ENCODE measurements at places on chromosomes 2 and 18.

GRCh38 chr18:5840025-5840424 is 55.3 kb downstream of the TMEM200C start:
- no peak for DNase-seq

- DNase-seq: no peak
Measured at GRCh38 chr2:50875561-50875960, 156.4 kb downstream of the NRXN1 start.

GRCh38 chr2:161374446-161374845 is 41.7 kb upstream of the TBR1 start:
- no peak for DNase-seq

DNA sequence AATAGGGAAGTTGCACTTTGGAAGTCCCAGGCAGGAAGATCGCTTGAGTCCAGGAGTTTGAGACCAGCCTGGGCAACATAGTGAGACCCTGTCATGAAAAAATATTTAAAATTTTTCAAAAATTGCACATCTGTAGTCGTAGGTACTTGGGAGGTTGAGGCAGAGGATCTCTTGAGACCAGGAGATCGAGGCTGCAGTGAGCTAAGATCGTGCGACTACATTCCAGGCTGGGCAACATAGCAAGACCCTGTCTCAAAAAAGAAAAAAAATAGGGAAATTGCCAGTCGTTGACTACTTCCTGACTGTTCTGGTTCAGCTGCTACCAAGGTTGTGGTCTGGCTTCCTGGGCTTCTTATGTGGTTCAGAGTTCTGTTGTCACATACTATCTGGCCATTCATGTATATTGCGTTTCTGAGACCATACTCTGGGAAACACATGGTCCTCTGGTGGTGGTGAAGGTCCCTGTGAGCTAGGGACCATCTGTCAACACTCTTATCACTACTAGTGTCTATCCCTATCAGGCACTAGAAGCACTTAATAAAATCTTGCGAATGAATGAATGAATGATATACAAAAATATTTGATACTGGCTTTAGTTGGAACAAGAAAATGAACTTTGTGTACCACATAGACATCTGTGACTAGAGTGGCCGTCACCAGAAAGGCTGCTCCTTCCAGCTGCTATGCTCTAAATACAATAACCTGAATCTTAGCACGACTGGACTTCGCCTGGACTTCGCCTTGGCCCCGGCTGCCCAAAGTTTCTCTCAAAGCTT is 861 bp upstream of the KLHL23 start:
- DNase-seq: no peak

DNA sequence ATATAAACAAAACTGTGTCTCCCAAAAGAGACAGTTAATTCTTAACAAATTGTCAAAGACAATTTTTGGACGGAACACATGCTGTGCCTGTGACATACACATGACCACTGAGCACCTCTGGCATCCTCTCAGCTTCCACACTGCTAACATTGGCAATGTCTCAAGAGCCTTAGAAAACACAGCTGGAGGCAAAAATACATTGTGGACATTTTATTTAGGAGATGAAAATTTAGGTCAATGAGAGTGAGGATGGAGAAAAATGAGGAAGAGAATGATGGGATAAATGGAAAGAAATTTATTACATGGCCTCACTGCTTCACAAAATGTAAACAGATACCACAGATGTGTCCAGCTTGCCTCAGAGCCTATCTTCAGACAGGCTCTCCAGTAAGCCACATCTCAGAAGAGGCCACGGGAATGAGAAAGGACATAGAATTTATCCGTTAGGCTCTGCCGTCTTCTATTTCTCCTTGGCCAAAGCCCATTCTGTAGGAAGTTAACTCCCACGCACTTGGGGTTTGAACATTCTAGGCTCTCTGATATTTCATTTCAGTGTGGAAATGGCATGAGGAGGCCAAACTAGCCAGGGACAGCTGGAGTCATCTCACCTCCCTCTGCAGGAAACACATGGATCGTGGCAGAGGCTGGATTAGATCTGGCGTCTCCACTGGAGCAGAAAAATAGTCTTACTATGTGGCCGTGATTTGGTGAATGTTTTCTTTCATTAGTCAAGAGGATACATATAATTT is 519.4 kb upstream of the DSEL start:
- DNase-seq: no peak

DNA sequence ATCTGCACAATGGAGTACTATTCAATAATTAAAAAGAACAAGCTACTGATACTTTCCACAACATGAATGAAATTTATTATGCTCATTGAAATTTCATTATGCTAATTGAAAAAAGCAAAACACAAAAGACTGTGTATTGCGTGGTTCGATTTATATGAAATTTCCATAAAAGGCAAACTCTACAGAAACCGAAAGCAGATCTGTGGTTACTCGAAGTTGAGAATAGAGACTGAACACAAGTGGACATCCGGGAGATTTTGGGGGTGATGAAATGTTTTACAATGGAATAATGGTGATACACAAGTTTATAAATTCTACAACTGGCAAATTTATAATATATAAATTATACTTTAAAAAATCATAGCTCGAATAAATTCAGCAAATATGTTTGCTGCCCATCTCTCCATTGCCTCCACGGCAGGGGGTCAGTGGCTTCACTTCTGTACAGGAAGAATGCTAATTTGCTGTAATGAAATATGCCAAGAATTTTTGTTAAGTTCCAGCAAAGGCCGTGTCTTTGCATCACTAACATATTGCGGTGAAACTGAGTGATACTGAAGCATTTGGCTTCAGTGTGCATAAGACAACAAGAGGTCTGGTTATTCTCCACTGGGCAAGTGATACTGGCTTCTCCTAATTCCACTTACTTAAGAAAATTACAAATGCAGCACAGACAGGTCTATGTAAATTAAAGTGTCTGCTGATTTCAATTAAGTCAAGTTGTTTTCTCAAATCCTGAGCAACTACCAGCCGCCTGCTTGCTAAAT is 96.7 kb downstream of the TMEM163 start:
- no peak for DNase-seq

- no peak for DNase-seq
Measured at GRCh38 chr18:40133253-40133652, 1821.8 kb upstream of the PIK3C3 start.

GRCh38 chr2:128619471-128620325 is 301.0 kb upstream of the HS6ST1 start:
- DNase-seq: no peak

GRCh38 chr2:151840216-151841046 is 12.2 kb upstream of the ARL5A start:
- no peak for DNase-seq

DNA sequence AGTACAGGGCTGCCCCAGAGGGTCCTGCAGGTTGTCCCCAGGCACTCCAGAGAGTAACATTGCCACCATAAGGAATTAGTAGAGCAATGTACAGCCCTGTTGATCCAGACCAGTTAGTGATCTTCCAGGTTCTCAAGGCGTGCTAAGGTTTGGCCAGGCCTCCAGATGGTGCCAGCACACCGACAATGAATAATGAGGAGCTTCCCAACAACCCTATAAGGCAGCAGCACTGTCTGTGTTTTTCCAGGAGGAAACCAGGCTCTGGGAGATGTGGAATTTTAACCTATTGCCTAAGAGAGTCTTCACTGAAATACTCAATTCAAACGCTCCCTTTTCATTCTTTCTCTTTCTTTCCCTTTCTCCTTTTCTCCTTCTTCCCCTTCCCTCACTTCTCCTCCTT is 122.1 kb downstream of the MGAT5 start:
- DNase-seq: no peak

DNA sequence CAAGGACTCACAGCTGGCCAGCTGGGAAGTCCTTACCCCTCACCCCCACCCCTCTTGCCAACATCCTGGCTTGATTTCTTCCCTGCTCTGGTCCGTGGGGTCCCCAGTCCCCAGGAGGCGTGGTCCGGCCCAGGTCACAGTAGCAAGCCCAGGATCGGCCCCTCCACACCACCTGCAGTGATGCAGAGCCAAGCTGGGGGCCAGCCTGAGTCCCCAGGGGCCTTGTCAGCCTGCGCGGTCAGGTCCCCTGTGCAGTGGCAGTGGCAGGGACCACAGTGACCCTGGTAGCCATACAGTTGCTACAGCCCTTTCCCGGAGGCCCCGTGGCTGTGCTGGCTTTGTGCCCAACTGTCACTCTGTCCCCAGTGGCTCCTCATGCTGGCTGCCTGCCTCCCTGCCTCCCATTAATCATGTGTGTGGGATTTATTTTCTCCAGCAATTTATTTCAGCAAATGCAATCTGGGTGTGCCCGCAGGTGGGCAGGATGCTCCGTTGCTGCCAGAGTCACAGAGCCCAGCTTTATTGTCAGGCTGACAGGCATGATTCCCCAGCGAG is 8.8 kb upstream of the PRSS56 start:
- no peak for DNase-seq

Measured in esophagus squamous epithelium (tissue), 5 donors.